Spleen (tissue), 13 donors: ENCODE measurements at places on chromosomes 1 and 21. TPM values are rescaled to one million over a fixed set of nuclear protein-coding genes. Genes with fewer than 3 reads are reported as not detected.

GRCh38 chr1:220873868-220874655, 5.2 kb upstream of the HLX start:
- no peaks in the 10 kb centered on the region for H3K36me3 ChIP-seq
- H3K4me1 ChIP-seq = peaks cover 20% of the 10 kb centered on the region
- DNase-seq = peak; percentile 78
- H3K27ac ChIP-seq = no peak overlapping the region
- H3K27me3 ChIP-seq = peaks cover 7% of the 10 kb centered on the region

DNA sequence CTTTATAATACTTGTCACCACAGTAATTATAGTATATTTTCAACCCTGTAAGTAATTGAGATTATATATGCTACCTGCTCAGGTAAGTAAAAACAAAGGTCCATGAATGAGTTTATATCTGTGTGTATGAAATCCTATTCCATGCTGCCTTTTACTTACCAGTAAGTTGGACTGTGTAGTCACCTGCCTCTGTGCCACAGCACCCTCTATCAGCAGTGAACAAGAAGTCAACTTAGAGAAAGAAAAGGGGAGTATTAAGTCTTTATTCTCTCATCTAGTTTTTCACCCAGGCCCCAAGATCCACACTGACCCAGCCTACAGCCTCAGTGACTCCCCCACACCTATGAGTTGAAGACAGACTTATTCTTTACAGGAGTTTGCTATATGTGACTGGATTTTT, 36.9 kb upstream of the IFI16 start:
- DNase-seq = no peak
- H3K27me3 ChIP-seq = no peaks in the 10 kb centered on the region
- no peak overlapping the region for H3K27ac ChIP-seq
- H3K4me1 ChIP-seq = no peaks in the 10 kb centered on the region

GRCh38 chr1:65148548-65149350, 746 bp downstream of the AK4 start:
- H3K4me1 ChIP-seq = peaks cover 31% of the 10 kb centered on the region
- peak; percentile 78 for DNase-seq
- peak overlapping the region; percentile 89 for H3K4me3 ChIP-seq
- H3K27ac ChIP-seq = no peak overlapping the region
- no peaks in the 10 kb centered on the region for H3K27me3 ChIP-seq

- H3K36me3 ChIP-seq = no peaks in the 10 kb centered on the region
- no peaks in the 10 kb centered on the region for H3K27me3 ChIP-seq
- H3K4me1 ChIP-seq = peaks cover 7% of the 10 kb centered on the region
- no peak overlapping the region for H3K27ac ChIP-seq
- DNase-seq = no peak
Measured at GRCh38 chr1:152007047-152007446, 13.4 kb upstream of the S100A10 start.

DNA sequence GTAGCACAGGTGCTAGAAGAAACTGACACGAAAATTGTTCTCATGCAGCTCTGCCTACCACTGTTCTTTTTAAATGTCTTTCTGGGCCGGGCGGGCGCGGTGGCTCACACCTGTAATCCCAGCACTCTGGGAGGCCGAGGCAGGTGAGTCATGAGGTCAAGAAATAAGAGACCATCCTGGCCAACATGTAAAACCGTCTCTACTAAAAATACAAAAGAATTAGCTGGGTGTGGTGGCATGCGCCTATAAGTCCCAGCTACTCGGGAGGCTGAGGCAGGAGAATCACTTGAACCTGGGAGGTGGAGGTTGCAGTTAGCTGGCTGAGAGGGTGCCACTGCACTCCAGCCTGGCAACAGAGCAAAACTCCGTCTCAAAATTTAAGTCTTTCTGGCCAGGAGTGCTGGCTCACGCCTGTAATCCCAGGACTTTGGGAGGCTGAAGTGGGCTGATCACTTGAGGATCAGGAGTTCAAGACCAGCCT, 947 bp upstream of the RIT1 start:
- H3K36me3 ChIP-seq = peaks cover 47% of the 10 kb centered on the region
- no peaks in the 10 kb centered on the region for H3K27me3 ChIP-seq
- H3K4me3 ChIP-seq = no peak overlapping the region

- no peaks in the 10 kb centered on the region for H3K36me3 ChIP-seq
- H3K27ac ChIP-seq = no peak overlapping the region
- no peak overlapping the region for H3K4me3 ChIP-seq
Measured at GRCh38 chr1:175922254-175922881, 179.0 kb upstream of the TNR start.

- H3K27me3 ChIP-seq = no peaks in the 10 kb centered on the region
- no peak for DNase-seq
- H3K36me3 ChIP-seq = no peaks in the 10 kb centered on the region
- no peak overlapping the region for H3K27ac ChIP-seq
Measured at GRCh38 chr1:48223366-48224240, 1.1 kb downstream of the SLC5A9 start.

DNA sequence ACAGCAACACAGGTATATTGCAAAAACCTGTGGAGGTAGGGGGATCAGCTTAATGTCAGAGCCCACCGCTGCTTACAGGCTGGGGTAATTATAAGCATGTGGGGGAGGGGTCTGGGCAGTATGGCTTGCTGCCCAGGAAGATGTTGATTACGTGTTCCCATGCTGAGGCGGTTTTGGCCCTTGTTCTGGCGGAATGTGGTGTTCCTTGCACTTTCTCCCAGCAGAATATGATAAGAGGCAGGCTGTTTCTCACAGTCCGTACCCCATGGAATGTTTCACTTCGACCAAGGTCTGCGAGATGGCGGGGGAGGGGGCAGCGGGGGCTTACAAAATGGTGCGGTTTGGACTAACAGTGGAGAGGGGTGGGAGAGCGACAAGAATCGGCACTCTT, 9.8 kb upstream of the HPCAL4 start:
- H3K4me1 ChIP-seq = peaks cover 8% of the 10 kb centered on the region
- H3K27me3 ChIP-seq = peaks cover 10% of the 10 kb centered on the region
- DNase-seq = no peak
- no peak overlapping the region for H3K27ac ChIP-seq

F5 gene
- total RNA-seq = 5.1 TPM

DNA sequence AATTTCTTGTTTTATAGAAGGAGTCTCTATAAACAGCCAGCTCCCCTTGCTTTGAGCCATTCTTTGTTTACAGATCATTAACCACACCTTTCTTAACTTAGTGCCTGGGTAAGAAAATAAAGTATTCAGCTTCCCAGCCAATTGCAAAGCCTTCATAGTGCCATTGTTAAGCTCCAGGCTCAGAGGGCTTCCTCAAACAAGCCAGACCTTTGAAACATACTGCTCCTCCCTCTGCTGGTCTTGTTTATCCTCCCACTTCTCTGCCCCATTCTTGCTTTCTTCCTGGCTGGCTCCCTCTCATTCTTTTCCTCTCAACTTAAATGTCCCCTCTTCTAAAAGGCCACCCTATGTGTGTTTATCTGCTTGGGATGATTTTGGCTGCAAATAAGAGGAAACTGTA, 319.4 kb upstream of the ST6GALNAC5 start:
- no peak overlapping the region for H3K4me3 ChIP-seq
- H3K4me1 ChIP-seq = no peaks in the 10 kb centered on the region
- H3K27me3 ChIP-seq = no peaks in the 10 kb centered on the region
- no peak overlapping the region for H3K27ac ChIP-seq
- no peak for DNase-seq
- H3K36me3 ChIP-seq = no peaks in the 10 kb centered on the region

- H3K27ac ChIP-seq = no peak overlapping the region
- DNase-seq = no peak
- no peaks in the 10 kb centered on the region for H3K4me1 ChIP-seq
- H3K36me3 ChIP-seq = no peaks in the 10 kb centered on the region
Measured at GRCh38 chr1:44437107-44437716, 32.2 kb downstream of the RNF220 start.

DNA sequence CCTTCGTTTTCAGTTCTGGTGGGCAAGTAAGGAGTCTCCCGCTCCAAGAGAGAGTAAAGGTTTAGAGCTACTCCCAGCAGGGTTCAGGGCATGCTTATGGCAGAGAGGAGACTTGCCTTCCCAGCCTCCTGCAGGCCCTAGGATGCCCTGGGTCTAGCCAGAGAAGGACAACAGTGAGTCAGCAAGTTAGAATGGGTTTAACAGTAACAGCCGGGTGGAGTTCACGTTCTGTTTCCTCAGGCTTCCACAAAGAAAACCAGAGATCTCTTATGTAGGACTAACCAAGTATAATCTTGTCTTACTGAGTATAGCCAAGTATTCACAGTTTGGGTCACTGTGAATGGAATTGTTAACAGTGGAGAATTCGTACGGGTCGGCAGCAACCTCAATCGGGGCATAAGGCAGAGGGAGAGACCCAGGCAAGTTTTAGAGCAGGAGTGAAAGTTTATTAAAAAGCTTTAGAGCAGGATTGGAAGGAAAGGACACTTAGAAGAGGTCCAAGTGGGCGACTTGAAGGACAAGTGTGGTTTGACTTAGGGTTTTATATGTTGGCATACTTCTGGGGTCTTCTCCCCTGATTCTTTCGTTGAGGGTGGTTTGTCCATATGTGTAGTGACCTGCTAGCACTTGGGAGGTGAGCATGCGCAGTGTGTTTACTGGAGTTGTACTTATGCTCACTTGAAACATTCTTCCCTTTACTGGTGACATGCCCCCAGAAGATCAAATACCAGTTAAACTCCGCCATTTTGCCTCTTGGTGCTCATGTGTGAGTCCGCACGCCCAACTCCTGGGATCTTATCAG, 4.5 kb downstream of the OVAAL start:
- H3K4me3 ChIP-seq = no peak overlapping the region
- no peaks in the 10 kb centered on the region for H3K4me1 ChIP-seq
- H3K27me3 ChIP-seq = no peaks in the 10 kb centered on the region
- DNase-seq = no peak

DNA sequence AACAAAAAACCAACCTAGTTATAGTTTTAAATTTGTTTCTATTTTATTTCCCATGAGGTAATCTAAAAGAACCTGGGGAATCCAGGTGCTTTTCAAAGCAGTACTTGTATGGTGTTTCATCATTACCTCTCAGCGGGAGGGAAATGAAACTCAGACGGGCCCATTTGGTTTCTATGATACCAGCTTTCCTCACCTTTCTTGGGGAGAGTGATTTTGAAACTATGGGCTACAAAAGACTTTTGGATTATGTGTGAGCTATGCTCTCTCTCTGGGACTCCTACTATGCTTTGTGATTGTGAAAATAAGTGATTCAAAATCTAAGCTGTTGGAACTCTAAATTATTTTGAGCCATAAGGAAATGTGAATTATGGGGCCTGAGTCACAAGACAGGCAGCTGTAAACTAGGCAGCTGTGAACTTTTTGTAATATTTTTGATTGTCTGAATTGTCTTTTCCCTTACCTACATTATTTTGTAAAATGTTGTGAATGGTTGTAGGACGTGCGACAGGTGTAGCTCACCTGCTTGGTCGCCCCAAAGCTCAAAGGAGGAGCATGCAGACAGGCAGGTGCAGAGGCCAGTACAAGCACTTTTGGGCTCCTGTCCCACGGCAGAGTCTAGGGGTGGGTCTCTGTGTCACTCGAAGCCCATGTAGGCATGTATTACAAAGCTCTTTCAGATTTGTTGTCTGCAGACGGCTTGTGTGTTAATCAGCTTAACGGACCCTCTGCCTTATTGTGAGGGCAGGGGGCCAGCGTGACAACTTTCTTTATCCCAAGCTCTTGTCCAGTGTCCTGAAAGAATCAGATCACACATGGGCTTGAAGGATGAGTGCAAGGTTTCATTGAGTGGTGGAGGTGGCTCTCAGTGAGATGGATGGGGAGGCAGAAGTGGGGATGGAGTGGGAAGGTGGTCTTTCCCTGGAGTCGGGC, 64.8 kb upstream of the BACH1 start:
- no peaks in the 10 kb centered on the region for H3K27me3 ChIP-seq
- peak overlapping the region; percentile 9 for H3K27ac ChIP-seq
- no peaks in the 10 kb centered on the region for H3K36me3 ChIP-seq
- H3K4me1 ChIP-seq = peaks cover 53% of the 10 kb centered on the region
- no peak for DNase-seq

- DNase-seq = no peak
- H3K4me1 ChIP-seq = no peaks in the 10 kb centered on the region
- H3K36me3 ChIP-seq = no peaks in the 10 kb centered on the region
- H3K27ac ChIP-seq = no peak overlapping the region
- H3K4me3 ChIP-seq = no peak overlapping the region
Measured at GRCh38 chr1:205045146-205045545, 2.1 kb downstream of the CNTN2 start.

PIK3R3 gene
- total RNA-seq = 29.1 TPM

CCDC185 gene
- total RNA-seq = not detected

CNTN2 gene
- not detected for total RNA-seq

- peaks cover 33% of the 10 kb centered on the region for H3K36me3 ChIP-seq
- peaks cover 31% of the 10 kb centered on the region for H3K4me1 ChIP-seq
- H3K27me3 ChIP-seq = no peaks in the 10 kb centered on the region
- DNase-seq = peak; percentile 88
Measured at GRCh38 chr1:151165281-151165737, 393 bp downstream of the LYSMD1 start.
